ENCODE measurements at places on chromosomes 1 and 21.
A peak's percentile ranks its signal among the peaks of the same experiment; 100 is the strongest.

DNA sequence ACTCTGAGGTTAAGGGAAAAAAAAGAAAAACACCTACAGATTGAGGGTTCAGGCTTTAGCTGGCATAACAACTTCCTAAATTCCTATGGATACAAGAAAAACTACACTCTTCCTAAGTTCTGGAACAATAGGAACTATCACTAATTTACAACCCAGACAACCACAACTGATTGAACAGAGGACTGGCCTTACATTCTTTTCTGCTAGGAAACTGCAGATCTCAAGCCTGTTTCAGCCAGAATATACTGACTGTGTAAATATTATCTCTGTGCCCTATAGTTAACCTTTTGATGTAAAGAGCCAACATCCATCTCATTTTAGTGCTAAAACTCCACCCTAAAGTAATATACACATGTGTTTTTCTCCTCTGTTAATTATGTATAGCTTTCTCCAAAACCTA is 1186.5 kb upstream of the TMPRSS15 start:
- no peak for DNase-seq

- DNase-seq: no peak
Measured at GRCh38 chr1:14924455-14925331, 228.9 kb upstream of the TMEM51 start.

- DNase-seq: peak; percentile 55
Measured at GRCh38 chr1:62687421-62687902, 724 bp downstream of the DOCK7 start.

DNA sequence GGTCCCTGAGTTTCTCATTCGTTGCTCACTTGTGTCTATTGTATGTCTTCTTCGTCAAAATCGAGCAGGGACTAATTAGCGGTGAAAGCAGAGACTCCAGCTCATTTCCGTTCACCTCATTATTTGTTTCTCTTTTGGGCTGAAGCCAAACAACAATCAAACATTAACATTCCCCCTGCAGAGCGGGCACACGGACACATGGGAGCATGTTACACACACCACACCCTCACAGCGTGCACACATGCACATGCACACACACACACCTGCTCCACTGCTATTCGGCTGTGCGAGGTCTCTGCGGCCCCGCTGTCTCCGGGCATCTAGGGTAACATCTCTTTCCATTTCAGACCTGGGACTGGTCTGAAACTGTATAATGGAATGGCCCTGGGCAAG is 58.5 kb upstream of the LRRC8D start:
- DNase-seq: no peak

DNA sequence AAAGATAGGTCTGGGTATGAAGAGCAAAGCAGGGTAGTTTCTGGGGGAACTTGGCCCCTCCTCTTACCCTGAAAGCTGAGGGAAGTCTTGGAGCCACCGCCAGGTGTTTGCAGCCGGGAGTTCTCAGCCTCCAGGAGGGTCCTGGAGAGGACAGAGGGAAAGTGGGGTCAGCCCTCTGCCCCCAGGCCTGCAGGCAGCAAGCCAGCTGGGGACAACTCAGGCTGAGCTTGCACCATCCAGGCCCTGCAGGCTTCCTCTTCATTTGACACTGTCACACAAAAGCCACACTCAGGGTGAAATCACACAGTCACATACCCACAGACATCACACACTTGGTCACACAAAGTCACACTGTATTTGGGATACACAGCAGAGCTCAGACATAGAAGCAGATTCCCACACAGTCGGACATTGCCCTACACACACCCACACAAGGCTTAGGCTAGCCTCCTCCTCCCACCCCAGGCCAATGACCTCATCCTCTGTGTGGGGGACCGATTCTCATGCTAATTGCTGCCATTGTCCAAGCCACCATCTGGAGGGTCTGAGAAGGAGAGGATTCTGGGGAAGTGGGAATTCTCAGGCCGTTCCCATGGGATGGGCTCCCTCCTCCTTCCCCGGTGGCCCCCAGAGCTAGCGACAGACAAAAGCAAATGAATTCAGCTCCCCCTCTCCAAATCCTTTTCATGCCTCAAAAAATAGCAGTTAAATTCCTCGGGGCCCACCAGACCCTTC is 3.7 kb downstream of the NES start:
- DNase-seq: no peak
